CD4-positive, alpha-beta T cell (primary cell): ENCODE measurements at places on chromosomes 2 and 18. TPM values are rescaled to one million over a fixed set of nuclear protein-coding genes. Genes with fewer than 3 reads are reported as not detected.

Gene OTOS
- total RNA-seq, result not detected

Gene GPAT2
- total RNA-seq, result 2.0 TPM

Gene NT5C1B
- not detected for total RNA-seq

Gene KLHL29
- 2.7 TPM for total RNA-seq

Gene CNTNAP5
- total RNA-seq, result not detected

Gene TMSB10
- total RNA-seq, result 2,001 TPM

Gene ZNF385B
- not detected for total RNA-seq

Gene CCBE1
- not detected for total RNA-seq

DNA sequence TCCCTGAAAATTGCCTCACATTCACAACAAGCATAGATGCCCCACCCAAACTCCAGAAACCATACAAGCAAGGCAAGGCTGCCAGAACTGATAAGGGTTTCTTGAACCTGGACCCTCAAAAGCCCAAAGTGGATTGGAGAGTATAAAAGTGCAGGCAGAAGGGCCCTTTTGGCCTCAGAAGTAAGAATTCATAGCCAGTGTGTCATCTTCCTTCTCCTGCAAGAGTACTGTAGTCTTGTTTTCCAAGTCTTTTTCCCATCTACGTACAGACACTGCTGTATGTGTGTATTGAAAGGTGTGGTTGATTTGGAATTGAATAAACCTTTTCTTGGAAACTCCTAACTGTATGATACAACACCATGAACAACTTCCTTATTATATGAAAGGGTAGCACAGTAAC, 46.8 kb downstream of the ZC3H15 start:
- H3K36me3 ChIP-seq, result no peaks in the 10 kb centered on the region
- no peak for DNase-seq
- no peaks in the 10 kb centered on the region for H3K27me3 ChIP-seq
- H3K27ac ChIP-seq, result no peak overlapping the region

DNA sequence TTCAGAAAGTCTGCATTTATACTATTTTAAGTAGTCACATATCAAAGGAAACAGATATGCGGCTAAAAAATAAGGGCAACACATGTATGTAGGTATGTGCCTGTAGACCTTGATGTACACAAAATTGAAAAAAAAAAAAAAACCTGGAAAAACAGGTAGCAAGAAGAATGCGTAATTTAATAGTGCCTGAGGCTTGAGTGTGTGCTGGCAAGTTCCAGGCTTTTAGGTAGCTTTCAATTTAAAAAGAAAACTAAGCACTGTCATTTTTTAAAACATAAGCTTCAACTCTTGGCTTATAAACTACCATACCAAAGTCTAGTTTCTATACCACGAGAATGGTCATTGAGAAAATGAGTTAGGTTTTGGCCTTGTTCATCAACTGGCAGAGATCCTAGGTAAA, 72.3 kb downstream of the OTX1 start:
- H3K27ac ChIP-seq, result no peak overlapping the region
- H3K36me3 ChIP-seq, result no peaks in the 10 kb centered on the region
- H3K27me3 ChIP-seq, result no peaks in the 10 kb centered on the region
- H3K4me1 ChIP-seq, result no peaks in the 10 kb centered on the region

DNA sequence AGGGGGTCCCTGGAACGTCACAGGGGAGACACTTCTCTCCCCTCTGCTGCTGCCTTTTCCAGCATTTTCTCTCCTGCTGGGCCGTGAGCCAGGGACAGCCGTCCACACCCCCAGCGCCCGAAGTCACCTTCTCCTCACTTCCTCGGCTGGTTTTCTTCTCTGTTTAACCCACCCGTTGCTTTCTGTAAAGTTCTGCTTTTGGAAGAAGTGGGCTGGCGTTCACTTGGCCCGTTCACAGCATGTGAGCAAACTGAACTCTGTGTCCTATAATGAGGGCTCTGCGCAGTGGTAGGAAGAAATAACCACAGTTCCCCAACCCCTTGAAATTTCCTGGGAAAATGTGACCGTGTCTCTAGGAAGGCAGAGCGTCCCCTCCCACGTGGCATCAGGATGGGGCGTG, 187.0 kb upstream of the HDAC4 start:
- no peak overlapping the region for H3K27ac ChIP-seq
- no peaks in the 10 kb centered on the region for H3K36me3 ChIP-seq
- no peaks in the 10 kb centered on the region for H3K27me3 ChIP-seq

DNA sequence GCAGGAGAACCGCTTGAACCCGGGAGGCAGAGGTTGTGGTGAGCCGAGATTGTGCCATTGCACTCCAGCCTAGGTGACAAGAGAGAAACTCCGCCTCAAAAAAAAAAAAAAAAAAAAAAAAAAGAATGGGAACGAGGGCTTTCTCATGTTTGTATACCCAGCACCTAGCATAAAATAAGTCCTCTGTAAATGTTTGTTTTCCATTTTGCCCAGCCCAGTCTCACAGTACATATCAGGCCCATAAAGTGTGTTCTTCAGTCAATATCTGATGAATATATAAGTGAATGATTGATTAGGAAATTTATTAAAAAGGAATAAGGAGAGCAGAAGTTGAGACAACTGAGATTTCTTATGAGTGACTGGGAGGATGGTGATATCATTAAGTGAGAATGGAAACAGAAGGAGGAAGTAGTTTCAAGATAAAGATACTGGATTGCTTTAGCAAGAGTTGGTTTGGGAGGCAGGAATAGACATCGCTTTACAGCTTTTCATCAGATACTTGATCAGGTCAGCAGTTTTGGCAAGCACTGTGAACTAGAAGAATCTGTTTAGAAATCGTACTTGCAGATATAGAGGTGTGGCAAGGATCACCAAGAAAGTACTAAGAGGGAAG, 327.5 kb downstream of the KIAA1328 start:
- no peaks in the 10 kb centered on the region for H3K4me1 ChIP-seq
- no peak for DNase-seq
- H3K27me3 ChIP-seq, result no peaks in the 10 kb centered on the region

DNA sequence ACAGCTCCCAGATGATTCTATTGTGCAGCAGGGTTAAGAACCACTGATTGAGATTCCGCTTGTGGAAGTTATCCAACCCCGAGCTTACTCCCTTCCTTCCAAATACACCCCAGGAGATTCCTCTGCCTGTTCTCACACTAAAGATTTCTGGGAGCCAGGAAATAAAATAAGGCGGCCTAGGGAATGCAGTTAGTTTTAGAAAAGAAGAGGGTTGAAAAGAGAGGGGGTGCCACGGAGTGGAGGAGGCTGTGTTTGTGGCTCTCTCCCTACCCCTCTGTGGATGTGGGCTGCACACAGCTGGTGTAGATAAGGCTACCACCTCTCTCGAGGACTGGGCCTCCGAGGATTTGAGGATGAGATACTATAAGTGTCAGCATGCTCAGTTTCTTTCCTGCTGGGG, 25.1 kb upstream of the SP3 start:
- no peaks in the 10 kb centered on the region for H3K36me3 ChIP-seq
- DNase-seq, result no peak
- no peak overlapping the region for H3K4me3 ChIP-seq
- no peaks in the 10 kb centered on the region for H3K4me1 ChIP-seq
- H3K27me3 ChIP-seq, result no peaks in the 10 kb centered on the region
- no peak overlapping the region for H3K27ac ChIP-seq

- DNase-seq, result no peak
- H3K27ac ChIP-seq, result no peak overlapping the region
- H3K4me1 ChIP-seq, result no peaks in the 10 kb centered on the region
- H3K4me3 ChIP-seq, result no peak overlapping the region
- H3K27me3 ChIP-seq, result no peaks in the 10 kb centered on the region
- no peaks in the 10 kb centered on the region for H3K36me3 ChIP-seq
These were observed 330.6 kb upstream of the PIK3C3 start for GRCh38 chr18:41624460-41624859.

- no peaks in the 10 kb centered on the region for H3K36me3 ChIP-seq
- DNase-seq, result no peak
- H3K27ac ChIP-seq, result no peak overlapping the region
- peaks cover 4% of the 10 kb centered on the region for H3K4me1 ChIP-seq
- no peak overlapping the region for H3K4me3 ChIP-seq
These were observed 8.6 kb upstream of the SEH1L start for GRCh38 chr18:12939162-12939561.

GRCh38 chr18:76756531-76757253, 65.7 kb upstream of the ZNF236 start:
- no peaks in the 10 kb centered on the region for H3K27me3 ChIP-seq
- no peak overlapping the region for H3K27ac ChIP-seq
- no peak for DNase-seq
- no peaks in the 10 kb centered on the region for H3K36me3 ChIP-seq
- H3K4me1 ChIP-seq, result no peaks in the 10 kb centered on the region

GRCh38 chr2:96485751-96486651, 19.2 kb downstream of the NEURL3 start:
- no peaks in the 10 kb centered on the region for H3K36me3 ChIP-seq
- H3K4me1 ChIP-seq, result peaks cover 14% of the 10 kb centered on the region
- H3K27me3 ChIP-seq, result no peaks in the 10 kb centered on the region

GRCh38 chr2:1755436-1756191, 11.3 kb upstream of the PXDN start:
- H3K27me3 ChIP-seq, result no peaks in the 10 kb centered on the region
- H3K4me1 ChIP-seq, result peaks cover 2% of the 10 kb centered on the region
- no peaks in the 10 kb centered on the region for H3K36me3 ChIP-seq
- H3K4me3 ChIP-seq, result no peak overlapping the region
- DNase-seq, result no peak

DNA sequence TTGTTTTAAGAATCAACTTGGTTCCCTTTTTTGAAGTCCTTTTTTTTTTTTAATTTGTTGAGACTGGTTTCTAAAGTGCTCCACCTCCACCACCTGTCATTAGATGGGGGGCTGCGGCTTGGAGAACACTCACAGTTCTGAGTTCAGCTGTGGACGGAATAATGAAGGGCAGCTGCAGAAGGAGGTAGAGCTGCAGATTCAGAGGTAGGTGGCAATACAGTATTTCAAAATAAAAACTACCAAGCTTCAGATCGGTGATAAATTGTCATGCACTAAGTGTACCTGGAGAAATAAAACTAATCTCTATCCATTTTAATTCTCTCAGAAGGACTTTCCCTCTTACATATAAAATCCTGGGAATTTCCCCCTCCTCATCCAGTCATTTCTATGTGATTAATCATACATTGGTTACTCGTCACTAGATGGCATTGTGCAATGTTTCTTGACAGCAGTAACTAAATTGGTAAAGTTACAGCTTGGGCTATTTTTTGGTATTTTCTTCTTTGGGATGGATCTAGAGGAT, 81.1 kb upstream of the SLC39A10 start:
- H3K4me3 ChIP-seq, result no peak overlapping the region
- H3K4me1 ChIP-seq, result peaks cover 25% of the 10 kb centered on the region
- no peak overlapping the region for H3K27ac ChIP-seq
- H3K36me3 ChIP-seq, result no peaks in the 10 kb centered on the region

DNA sequence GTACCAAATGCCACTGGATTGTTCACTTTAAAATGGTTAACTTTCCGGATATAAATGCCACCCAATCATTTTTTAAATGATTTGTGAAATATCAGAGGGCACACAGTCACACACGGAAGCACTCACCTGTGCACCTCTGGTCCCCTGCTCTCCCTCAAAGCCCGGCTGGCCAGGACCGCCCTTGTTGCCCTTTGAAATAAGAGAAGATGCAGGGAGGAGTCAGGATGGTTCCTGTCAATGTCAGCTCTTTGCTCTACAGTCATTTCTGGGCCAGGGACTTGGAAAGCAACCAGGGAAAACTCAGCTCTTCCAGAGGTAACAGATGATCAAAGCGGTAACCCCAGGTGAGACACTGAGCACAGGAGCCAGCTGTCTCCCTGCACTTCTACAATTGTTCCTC, 60.7 kb downstream of the COL6A3 start:
- H3K4me3 ChIP-seq, result no peak overlapping the region
- no peaks in the 10 kb centered on the region for H3K27me3 ChIP-seq
- no peak overlapping the region for H3K27ac ChIP-seq
- no peak for DNase-seq

DNA sequence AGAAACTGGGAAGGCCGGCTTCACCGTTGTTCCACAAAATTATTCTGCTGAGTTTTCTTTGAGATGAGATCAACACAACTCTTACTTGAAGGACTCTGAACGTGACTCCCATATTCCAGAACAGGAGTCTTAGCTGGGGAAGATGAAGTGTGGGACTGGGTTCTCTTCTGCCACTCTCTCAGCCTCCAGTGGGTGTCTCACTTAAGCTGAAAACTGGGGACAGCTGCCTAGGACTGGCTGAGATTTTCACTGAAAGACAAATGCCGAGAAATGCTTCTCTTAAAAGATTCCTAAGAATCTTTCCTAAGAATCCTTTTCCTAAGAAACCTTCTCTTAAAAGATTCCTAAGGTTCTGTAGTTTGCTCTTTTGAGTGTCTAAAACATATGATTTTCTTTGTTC, 156.6 kb upstream of the LHCGR start:
- no peaks in the 10 kb centered on the region for H3K36me3 ChIP-seq
- H3K4me1 ChIP-seq, result no peaks in the 10 kb centered on the region
- H3K4me3 ChIP-seq, result no peak overlapping the region
- no peaks in the 10 kb centered on the region for H3K27me3 ChIP-seq

- H3K27me3 ChIP-seq, result no peaks in the 10 kb centered on the region
- H3K36me3 ChIP-seq, result no peaks in the 10 kb centered on the region
- no peak overlapping the region for H3K27ac ChIP-seq
- no peak for DNase-seq
- no peak overlapping the region for H3K4me3 ChIP-seq
These were observed 26.4 kb downstream of the KCNIP3 start for GRCh38 chr2:95323347-95324155.

- DNase-seq, result no peak
- no peaks in the 10 kb centered on the region for H3K4me1 ChIP-seq
- H3K36me3 ChIP-seq, result no peaks in the 10 kb centered on the region
- H3K27me3 ChIP-seq, result no peaks in the 10 kb centered on the region
These were observed 397.1 kb downstream of the ERBB4 start for GRCh38 chr2:212141499-212141898.

- no peaks in the 10 kb centered on the region for H3K27me3 ChIP-seq
- H3K4me1 ChIP-seq, result no peaks in the 10 kb centered on the region
- no peak overlapping the region for H3K27ac ChIP-seq
- no peak for DNase-seq
- no peak overlapping the region for H3K4me3 ChIP-seq
These were observed 97.4 kb upstream of the CYRIA start for GRCh38 chr2:16763056-16763455.

DNA sequence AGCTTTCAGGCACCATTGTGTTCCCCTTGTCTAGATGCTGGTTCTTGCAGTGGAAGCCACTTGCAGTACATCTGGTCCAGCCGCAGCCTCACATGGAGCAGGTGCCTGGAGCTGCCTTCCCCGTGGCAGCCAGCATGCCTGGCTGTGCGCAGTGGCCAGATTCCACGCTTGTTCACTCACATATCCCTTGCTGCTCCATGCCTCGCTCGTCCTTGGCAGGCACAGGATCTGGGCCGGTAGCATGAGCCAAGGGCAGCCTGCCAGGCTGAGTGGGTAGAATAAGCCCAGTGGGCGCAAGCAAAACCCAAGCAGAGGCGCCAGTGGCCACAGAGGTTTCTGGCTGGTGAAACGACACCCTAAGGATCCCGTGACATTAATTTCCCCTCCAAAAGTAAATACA, 20.6 kb downstream of the TMX3 start:
- H3K36me3 ChIP-seq, result peaks cover 63% of the 10 kb centered on the region
- DNase-seq, result no peak
- no peak overlapping the region for H3K4me3 ChIP-seq
- no peaks in the 10 kb centered on the region for H3K4me1 ChIP-seq
- no peak overlapping the region for H3K27ac ChIP-seq
- no peaks in the 10 kb centered on the region for H3K27me3 ChIP-seq
